Transverse colon (tissue), 4 donors: ENCODE measurements at places on chromosomes 4 and X. TPM values are rescaled to one million over a fixed set of nuclear protein-coding genes. Genes with fewer than 3 reads are reported as not detected.

DNA sequence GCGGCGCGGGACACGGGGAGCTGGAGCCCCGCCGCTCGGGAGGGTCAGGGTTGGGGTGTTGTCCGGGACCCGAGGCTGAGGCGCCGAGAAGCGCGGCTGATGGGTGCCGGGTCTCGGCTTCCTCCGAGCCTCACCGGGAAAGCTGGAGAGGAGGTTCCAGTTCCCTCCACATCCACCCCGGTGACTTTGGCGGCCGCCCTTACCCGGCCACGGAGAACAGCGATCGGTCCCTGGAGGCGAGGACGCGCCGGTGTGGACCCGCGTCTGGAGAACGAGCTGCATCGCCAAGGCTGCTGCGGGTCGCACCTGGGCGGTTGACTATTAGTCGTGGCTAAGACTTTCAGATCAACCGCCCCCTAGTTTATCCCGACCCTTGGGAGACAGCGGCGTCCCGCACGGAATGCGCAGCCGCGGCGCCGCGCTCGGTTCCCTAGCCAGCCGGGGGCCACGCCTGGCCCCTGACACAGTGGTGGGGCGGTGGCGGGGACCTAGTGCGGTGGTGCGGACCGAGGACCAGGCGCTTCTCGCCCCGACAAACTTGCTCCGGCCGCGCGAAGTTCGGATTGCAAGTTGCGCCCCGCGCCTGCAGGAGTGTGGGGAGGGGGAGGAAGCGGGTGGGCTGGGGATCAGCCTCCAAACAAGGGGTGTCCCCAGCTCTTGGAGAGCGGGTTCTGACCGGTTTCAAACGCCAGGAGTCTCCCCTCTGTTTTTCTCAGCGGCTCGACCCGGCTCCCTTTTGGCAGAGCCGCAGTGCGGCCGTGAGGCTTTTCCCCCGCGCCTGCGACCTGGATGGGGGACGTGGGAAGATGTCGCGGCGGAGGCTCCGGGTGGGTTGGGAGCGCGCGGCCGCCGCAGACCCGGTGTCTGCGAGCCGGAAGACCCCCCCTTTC is 568 bp downstream of the FHDC1 start:
- DNase-seq: peak; percentile 56

Gene MFAP3L
- 25.4 TPM for total RNA-seq

DNA sequence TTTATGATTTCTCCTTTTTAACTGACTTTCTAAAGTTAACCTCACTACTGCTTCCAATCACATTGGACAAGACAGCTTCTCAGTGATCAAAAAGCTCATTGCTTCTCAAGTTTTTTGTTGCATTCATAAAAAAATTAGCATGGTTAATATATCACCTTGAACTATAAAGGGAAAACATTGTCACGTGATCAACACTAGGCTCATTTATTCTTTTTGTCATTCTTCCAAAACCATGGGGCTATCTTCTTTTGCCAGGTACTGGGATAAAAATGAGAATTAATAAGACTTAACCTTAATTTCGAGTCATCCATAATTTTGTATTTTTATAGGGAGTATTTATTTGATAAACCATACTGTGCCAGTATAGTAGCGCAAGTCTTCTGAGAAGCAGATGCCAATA is 1105.9 kb upstream of the TENM3 start:
- no peak for DNase-seq

- no peak for DNase-seq
These were observed 7.6 kb upstream of the DCLK2 start for GRCh38 chr4:150070464-150071170.

- DNase-seq: peak; percentile 26
These were observed 13.0 kb upstream of the CXCL2 start for GRCh38 chr4:74111990-74112389.

GRCh38 chr4:162586266-162586665 is 422.5 kb upstream of the FSTL5 start:
- no peak for DNase-seq

- peak; percentile 73 for DNase-seq
These were observed 14.7 kb upstream of the ANXA5 start for GRCh38 chr4:121711263-121712000.

GRCh38 chrX:120302434-120302833 is 8.8 kb downstream of the TMEM255A start:
- DNase-seq: peak; percentile 37

- no peak for DNase-seq
These were observed 87.9 kb upstream of the PACRGL start for GRCh38 chr4:20612313-20612712.

Gene MAGEC1
- total RNA-seq: not detected

GRCh38 chr4:70901607-70901983 is 574 bp upstream of the MOB1B start:
- no peak for DNase-seq

- DNase-seq: peak; percentile 74
These were observed 3.8 kb downstream of the HSD17B11 start for GRCh38 chr4:87387237-87387636.

DNA sequence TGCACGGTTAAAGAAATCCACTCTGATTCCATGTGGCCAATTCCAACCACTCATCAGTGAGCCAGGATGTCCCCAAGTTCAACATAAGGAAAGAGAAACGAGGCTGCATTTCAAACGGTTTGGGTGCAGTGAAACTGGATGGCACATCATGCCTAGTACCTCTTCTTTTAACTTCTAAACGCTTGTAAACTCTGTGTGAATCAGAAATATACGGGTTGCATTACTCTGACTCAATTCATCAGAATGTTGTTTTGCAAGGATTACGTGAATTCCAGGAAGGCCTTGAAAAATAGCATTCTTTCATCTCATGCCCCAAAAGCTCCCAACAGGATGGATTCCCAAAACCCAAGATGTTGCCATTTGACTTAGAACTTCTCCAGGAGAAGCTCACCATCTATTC is 270.4 kb downstream of the LDB2 start:
- DNase-seq: no peak

DNA sequence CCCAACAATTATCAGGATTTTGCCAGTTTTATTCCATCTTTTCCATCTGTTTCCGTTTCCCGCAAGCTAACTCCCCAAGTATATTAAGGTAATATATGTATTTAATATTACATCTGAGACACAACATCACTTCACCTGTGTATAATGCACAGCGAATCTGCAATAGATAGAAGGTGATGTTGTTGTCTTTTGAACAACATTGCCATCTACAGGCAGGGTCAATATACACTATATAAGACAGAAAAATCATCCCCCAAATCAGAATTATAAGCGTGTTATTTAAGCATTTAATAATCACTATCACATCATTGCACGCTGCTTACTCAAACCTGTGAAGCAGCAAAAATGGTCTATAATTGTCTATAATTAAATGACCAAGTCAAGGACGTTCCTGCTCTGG is 1115.5 kb downstream of the NLGN4X start:
- no peak for DNase-seq

DNA sequence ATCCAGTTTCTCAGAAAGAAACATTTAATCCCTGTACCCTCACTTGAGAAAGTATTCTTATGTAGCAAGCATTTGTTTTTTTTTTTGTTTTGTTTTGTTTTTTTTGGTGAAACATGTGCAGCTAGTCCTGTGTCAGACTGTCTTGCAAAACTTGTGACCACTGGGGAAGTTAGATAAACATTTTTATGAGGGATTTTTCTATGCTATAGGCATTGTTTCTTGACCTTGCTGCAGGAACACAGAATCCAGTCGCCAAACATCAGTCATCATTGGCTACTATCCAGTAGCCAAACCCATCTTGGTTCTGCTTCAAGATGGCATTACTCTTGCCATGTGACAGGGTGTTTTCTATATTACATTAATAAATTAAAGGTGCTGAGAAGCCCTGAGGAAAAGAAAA is 7.7 kb upstream of the MAPK10 start:
- no peak for DNase-seq

Gene PPP1R2C
- total RNA-seq: not detected

GRCh38 chr4:182643801-182644682 is 273.1 kb downstream of the DCTD start:
- DNase-seq: no peak

DNA sequence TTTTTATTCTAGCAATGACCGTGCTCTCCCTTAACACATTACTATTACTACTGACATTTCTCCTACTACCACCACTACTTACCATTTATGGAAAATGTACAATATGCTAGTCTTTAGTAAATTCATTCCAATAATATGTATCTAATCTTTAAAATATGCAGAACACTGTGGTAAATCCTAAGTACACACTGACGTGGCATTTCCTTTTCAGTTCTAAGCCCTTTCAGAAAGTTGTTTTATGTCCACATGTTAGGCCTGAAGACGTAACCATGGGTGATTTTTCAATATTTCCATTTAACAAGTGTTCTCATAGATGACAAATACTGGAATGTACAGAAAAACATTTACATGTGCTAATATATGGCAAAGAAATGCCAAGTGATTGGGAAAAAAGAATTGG is 268.6 kb upstream of the SLIT2 start:
- no peak for DNase-seq

DNA sequence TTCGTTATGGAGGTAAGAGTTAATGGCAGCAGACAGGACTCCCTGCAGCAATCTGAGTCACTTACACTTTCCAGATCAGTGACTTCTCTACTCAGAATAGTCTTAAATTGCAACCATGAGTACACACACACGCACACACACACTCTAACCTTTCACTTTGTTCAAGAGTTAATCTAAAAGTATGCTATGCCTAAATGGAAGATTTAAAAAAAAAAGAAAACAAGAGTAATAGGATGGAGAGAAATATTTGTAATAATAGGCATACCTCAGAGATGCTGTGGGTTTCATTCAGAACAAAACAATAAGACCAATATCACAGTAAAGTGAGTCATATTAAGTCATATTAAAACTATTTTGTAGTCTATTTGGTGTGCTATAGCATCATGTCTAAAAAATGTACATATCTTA is 969.1 kb upstream of the PCDH10 start:
- DNase-seq: no peak

DNA sequence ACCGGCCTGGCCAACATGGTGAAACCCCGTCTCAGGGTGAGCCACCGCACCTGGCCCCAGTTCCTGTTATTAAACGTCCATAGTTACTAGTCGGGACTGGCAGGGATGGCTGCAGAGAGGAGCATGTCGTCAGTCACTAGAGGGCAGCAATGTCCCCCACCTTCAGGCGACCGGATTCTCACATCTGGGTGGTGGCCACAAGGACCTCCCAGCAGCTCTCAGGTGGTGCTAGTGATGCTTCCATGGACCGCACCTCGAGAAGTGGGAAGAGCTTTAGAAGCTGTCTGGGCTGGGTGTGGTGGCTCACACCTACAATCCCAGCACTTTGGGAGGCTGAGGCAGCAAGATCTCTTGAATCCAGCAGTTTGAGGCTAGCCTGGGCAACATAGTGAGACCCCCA is 13.3 kb upstream of the IL3RA start:
- peak; percentile 63 for DNase-seq

DNA sequence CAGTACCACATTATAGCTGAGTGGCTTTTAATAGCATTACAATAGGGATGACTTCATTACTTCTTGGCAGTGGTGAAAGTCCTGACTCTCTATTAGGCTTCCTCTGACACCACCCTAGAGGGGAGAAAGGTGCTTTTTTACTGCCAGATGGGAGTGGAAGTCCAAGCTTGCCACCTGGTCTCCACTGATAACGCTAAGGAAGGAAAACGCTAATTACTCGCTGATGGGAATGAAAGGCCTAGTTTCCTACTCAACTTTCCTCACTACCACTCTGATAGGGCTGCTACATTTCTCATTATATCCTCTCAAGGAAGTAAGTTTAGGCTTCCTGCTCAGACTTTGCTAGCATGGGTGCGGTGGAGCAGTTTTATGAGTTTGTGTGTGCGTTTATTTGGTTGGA is 62.3 kb upstream of the PAGE3 start:
- peak; percentile 11 for DNase-seq

GRCh38 chrX:87580862-87581261 is 63.3 kb downstream of the KLHL4 start:
- no peak for DNase-seq

DNA sequence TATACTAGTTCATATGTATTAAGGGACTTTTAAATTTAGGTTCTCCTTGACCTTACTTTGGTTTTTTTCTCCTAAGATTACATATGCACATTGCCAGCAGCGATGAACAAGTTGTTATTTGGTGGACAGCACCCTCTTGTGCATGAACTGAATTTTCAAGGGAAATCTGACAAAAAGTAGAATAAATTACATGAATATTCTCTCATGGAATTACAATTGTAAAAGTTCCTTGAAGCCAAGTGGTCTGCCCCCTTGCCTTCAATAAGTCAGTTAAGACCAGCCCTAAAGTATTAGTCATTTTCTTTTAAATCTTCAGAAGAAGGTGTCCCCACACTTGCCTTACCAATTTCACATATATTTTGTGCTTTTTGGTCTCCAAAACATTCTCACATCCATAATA is 30.7 kb upstream of the SMARCA5 start:
- no peak for DNase-seq

Gene TFE3
- total RNA-seq: 31.7 TPM

GRCh38 chr4:141860974-141861373 is 224.6 kb downstream of the IL15 start:
- DNase-seq: no peak

GRCh38 chr4:141425124-141425523 is 204.4 kb downstream of the ZNF330 start:
- no peak for DNase-seq

GRCh38 chr4:142331132-142331531 is 515.0 kb downstream of the INPP4B start:
- no peak for DNase-seq

Gene TLR3
- total RNA-seq: 20.1 TPM

Gene NEUROG2
- not detected for total RNA-seq

DNA sequence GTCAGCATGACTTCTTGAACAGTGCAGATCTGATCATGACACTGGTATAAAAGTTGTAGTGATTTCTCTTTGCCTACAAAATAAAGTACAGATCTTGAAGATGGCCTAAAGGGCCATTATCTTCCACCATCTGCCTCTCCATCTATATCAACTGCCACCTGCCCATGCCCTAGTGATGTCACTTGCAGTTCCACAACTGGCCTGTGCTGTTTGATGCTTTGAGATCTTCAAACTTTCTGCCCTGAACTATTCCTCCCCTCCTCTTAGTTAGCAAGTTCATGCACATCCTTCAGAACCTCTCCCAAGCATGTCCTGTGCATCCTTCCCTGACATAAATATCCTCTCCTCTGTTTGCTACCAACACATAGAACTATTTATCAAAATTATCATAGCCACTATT is 217.0 kb downstream of the SOWAHB start:
- DNase-seq: no peak
